ENCODE measurements at places on chromosomes 7 and 10.

GRCh38 chr10:108905821-108906220 is 1017.5 kb downstream of the XPNPEP1 start:
- H3K4me3 ChIP-seq, result no peak overlapping the region
- H3K36me3 ChIP-seq, result no peaks in the 10 kb centered on the region
- H3K27ac ChIP-seq, result no peak overlapping the region

GRCh38 chr10:21518641-21519396 is 6.7 kb downstream of the SKIDA1 start:
- H3K36me3 ChIP-seq, result no peaks in the 10 kb centered on the region
- 0 out of 2 replicates have a peak, but pooled peaks cover 4% of the 10 kb centered on the region for H3K4me1 ChIP-seq
- peaks cover 18% of the 10 kb centered on the region for H3K27me3 ChIP-seq
- H3K27ac ChIP-seq, result no peak overlapping the region
- H3K4me3 ChIP-seq, result peak overlapping the region; percentile 66
- DNase-seq, result no peak

- no peak for DNase-seq
- no peaks in the 10 kb centered on the region for H3K36me3 ChIP-seq
- peak overlapping the region; percentile 62 for H3K27ac ChIP-seq
- H3K4me3 ChIP-seq, result peak overlapping the region; percentile 48
These were observed 9.0 kb downstream of the IQCE start for GRCh38 chr7:2567679-2568278.

DNA sequence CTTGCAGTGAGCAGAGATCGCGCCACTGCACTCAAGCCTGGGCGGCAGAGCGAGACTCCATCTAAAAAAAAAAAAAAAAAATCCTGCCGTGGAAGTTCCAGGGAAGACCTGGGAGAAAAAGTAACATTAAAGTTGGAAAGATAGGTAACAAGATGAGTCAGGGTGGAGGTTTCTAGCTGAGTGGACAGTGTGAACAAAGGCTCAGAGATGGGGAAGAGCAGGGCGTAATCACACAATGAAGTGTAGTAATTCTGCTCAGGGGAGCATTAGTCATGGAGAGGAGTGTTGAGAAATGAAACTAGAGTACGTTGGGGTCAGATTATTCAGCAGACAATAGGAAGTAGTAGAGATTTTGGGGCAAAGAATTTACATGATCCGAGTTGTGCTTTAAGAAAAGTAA is 21.6 kb upstream of the WASL start:
- no peak overlapping the region for H3K27ac ChIP-seq
- no peak overlapping the region for H3K4me3 ChIP-seq
- no peaks in the 10 kb centered on the region for H3K4me1 ChIP-seq
- H3K27me3 ChIP-seq, result no peaks in the 10 kb centered on the region
- no peak for DNase-seq
- H3K36me3 ChIP-seq, result no peaks in the 10 kb centered on the region

- no peak for DNase-seq
- H3K4me1 ChIP-seq, result no peaks in the 10 kb centered on the region
- no peak overlapping the region for H3K27ac ChIP-seq
- H3K27me3 ChIP-seq, result no peaks in the 10 kb centered on the region
- peaks cover 7% of the 10 kb centered on the region for H3K36me3 ChIP-seq
These were observed 15.7 kb downstream of the RBM33 start for GRCh38 chr7:155660059-155660757.

DNA sequence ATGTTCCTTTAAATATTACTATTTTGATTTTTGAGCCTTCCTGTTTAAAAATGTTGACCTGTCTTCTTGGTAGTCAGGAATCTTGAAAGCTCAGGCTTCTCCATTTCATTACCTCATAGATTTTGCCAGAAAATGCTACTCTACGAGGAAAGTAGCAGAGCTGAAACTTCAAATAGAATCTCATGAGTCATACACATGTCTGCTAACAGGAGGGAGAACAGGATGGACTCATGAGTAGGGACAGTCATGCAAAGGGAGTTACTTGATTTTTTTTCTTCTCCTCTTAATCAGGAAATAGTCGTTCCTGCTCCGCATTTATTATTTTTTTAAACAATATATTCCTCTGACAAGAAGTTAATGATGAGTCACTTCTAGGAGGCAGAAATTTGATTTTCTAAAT is 37.0 kb upstream of the MINDY3 start:
- no peak for DNase-seq
- no peak overlapping the region for H3K4me3 ChIP-seq
- H3K27me3 ChIP-seq, result no peaks in the 10 kb centered on the region
- H3K4me1 ChIP-seq, result no peaks in the 10 kb centered on the region
- no peak overlapping the region for H3K27ac ChIP-seq

DNA sequence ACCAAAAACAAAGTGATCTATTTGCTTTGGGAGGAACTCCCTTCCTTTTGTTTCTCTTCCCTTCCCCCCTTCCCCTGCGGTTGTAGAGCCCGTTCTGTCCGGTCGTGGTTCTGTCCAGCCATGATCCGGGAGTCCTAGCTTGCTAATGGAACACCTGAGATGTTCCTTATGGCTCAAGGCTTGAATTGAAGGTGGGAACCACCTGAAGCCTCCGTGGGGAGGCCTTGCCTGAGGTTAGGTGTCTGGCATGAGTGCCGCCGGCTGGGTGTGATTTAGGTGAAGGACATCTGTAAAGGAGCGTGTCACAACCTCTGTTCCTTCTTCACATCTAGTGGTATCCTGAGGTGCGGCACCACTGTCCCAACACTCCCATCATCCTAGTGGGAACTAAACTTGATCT is 46.2 kb downstream of the DAGLB start:
- H3K36me3 ChIP-seq, result peaks cover 16% of the 10 kb centered on the region
- no peak for DNase-seq
- no peaks in the 10 kb centered on the region for H3K4me1 ChIP-seq
- no peaks in the 10 kb centered on the region for H3K27me3 ChIP-seq
- no peak overlapping the region for H3K4me3 ChIP-seq
- H3K27ac ChIP-seq, result no peak overlapping the region

DNA sequence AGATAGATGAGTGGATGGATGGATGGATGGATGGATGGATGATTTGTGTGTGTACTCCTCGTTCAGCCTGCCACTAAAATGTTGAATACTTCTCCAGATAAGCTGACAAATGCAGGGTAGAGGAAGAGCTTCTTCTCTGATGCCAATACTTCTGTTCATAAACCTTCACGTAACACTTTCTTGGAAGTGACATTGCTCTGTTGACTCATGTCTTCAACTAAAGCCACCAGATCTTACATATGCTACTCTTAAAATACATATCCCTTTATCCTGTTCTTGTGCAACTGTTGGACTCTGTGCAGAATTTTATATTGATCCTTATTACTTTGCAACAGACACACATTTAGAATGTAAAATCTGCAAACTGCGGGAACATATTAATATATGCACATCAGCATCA is 26.9 kb downstream of the PIK3AP1 start:
- no peak overlapping the region for H3K27ac ChIP-seq
- no peak overlapping the region for H3K4me3 ChIP-seq
- H3K27me3 ChIP-seq, result peaks cover 3% of the 10 kb centered on the region
- no peaks in the 10 kb centered on the region for H3K36me3 ChIP-seq
- no peak for DNase-seq

GRCh38 chr7:116530107-116530820 is 5.4 kb downstream of the CAV1 start:
- H3K4me3 ChIP-seq, result 0 out of 2 replicates have a peak overlapping the region, but pooled peaks have one; percentile 11
- H3K36me3 ChIP-seq, result no peaks in the 10 kb centered on the region
- H3K4me1 ChIP-seq, result peaks cover 34% of the 10 kb centered on the region
- H3K27ac ChIP-seq, result peak overlapping the region; percentile 7

DNA sequence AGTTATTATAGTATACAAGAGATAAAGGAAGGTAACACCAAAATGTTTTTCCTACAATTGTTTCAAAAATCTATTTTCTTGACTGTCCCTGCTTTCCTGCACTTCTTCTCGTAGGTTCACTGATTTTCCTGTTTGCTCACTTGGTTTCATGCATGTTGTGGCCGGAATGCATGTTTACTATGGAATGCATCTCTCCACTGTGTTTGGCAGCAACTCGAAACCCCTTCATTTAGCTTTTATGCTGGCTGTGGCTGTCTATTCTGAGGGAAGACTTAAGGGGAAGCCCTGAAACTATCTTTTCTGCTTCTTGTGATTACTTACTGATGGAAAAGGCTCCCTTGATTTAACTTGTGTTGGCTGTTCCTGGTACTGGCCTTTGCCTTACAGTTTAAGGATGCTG is 120.3 kb downstream of the NRG3 start:
- H3K27ac ChIP-seq, result no peak overlapping the region
- DNase-seq, result no peak
- no peak overlapping the region for H3K4me3 ChIP-seq
- H3K27me3 ChIP-seq, result no peaks in the 10 kb centered on the region

DNA sequence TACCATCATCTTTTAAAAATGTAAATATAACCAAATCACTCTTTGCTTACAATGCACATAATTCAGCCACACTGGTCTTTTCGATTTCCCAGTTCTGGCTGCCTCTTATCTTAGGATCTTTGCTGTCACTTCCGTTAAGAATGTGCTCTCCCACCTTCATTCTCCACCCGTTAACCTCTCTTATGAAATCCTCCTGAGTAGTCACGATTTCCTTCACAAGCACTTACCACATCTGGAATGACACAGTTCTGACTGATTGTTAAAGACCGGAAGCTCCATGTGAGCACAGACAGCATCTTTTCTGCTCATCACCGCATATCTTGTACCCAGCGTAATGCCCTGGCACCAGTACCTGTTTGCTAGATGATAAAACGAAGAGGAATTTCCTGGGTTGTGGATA is 84.3 kb downstream of the CUL2 start:
- no peak for DNase-seq
- no peak overlapping the region for H3K4me3 ChIP-seq
- H3K27me3 ChIP-seq, result no peaks in the 10 kb centered on the region

DNA sequence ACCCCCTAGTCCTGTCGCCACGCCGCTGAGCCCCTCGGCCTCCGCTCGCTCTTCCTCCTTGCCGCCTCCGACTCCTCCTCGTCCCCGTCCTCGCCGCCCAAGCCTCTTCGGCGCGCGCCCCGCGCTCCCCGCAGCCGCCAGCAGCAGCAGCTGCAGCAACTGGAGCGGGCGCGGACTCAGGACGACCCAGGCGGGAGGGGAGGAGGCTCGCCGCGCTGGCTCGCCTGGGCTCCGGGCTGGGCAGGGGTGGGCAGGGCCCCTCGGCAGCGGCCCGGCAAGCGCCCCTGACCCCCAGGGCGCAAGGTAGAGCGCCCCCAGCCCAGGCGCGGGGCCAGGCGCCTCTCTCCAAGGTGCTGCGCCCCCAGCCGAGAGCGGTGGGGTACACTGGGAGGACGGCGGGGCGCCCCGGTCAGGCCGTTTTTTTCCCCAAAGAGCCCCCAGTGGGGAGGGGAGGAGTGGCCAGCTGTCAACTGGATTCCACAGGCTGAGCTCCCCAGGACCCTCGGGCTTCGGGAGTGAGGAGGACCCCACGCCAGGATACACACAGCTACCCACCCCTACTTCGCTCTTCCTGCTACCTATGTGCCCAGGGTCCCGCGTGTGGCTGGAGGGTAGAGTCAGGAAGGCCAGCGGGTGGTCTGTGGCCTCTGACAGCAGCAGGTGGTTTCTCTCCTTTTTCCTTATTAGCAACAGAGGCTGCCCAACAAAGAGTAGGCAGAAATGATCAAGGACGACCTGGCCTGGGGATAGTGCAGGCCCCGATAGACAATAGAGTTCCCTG is 903 bp upstream of the KCNMA1 start:
- H3K4me1 ChIP-seq, result peaks cover 13% of the 10 kb centered on the region
- no peaks in the 10 kb centered on the region for H3K36me3 ChIP-seq
- H3K4me3 ChIP-seq, result peak overlapping the region; percentile 27
- H3K27me3 ChIP-seq, result peaks cover 54% of the 10 kb centered on the region

DNA sequence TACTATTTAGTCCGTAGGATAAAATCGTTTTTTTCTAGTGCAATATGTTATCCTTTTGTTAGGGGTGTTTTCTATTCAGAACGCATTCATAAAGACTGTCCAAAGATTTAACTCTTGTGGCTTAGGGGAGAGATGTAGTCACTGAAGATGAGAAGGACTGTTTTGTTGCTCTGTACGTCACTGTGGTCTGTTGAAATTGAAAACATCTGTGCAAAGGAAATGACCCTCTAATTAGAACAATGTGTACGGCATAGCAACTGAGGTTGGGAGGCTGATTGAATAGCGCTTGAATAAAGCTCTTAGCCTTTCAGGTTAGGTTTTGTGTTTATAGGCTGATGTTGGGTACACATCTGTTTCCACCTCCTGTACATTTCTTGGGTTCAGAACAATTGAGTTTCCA is 453.4 kb upstream of the AKR1E2 start:
- no peak for DNase-seq
- H3K36me3 ChIP-seq, result no peaks in the 10 kb centered on the region
- no peak overlapping the region for H3K4me3 ChIP-seq
- H3K27ac ChIP-seq, result no peak overlapping the region

DNA sequence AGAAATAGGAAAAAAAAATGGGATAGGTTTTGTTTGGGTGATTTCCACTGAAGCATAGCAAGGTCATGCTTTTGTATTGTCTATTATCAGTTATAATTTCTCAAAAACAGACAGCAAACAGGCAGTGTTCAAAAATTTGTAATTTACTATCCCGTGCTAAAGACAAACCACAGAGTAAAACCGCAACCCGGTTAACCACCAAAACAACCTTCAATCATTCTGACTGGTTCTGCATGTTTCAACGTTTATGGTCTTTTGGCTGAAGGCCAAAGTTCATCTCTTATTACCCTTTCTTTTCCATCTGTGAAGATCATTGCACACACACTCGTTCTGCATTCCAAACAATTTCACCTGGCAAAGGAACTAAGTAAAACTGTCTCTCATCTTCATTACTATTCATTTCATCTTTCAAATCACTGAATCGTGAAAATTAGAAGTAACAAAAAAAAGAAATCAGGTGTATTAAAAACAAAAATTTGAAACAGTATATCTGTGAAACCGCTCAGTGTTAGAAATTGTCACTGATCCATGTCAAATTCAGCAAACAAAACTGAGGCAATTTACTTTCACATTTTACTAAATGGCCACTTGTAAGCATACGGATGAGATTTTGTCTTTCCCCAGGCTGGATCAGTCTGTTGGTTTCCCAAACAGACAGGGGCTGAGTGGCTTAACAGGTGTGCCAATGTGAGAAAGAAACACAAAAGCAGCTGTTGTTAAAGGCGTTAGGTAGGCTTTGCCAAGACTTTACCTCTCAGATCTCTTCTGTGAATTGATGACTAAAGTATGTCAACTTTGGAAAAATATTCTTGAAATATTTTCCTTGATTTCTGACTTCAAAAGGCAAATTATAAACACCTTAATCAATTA is 539.6 kb downstream of the CNTNAP2 start:
- H3K27ac ChIP-seq, result peak overlapping the region; percentile 29
- H3K36me3 ChIP-seq, result no peaks in the 10 kb centered on the region
- DNase-seq, result peak; percentile 94
- H3K4me3 ChIP-seq, result peak overlapping the region; percentile 33
- peaks cover 20% of the 10 kb centered on the region for H3K4me1 ChIP-seq

DNA sequence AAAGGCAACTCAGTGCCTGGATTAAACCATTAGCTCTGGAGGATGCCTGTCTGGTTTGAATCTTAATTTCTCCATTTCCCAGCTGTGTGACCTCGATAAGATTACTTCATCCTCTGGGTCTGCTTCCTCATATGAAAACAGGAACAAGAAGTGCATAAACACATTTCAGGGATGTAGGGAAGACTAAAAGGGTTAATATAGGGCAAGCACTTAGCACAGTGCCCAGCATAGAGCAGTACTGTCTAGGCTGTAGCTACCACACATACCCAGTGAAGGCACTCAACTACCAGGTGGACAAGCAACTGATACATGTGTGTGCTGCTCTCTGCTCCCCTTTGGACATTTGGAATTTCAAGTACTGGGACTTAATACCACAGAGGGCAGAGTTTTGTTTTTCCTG is 85.4 kb downstream of the KCNMA1 start:
- no peaks in the 10 kb centered on the region for H3K36me3 ChIP-seq
- no peak overlapping the region for H3K4me3 ChIP-seq
- no peaks in the 10 kb centered on the region for H3K27me3 ChIP-seq
- no peak for DNase-seq

GRCh38 chr7:95549818-95550529 is 46.3 kb downstream of the PDK4 start:
- H3K27ac ChIP-seq, result no peak overlapping the region
- H3K27me3 ChIP-seq, result no peaks in the 10 kb centered on the region
- H3K36me3 ChIP-seq, result no peaks in the 10 kb centered on the region
- H3K4me3 ChIP-seq, result no peak overlapping the region
- H3K4me1 ChIP-seq, result 0 out of 2 replicates have a peak, but pooled peaks cover 4% of the 10 kb centered on the region

All from MM.1S (cell line).